RKO (cell line): ENCODE measurements at places on chromosomes 4 and X.

GRCh38 chrX:133911825-133912495 is 73.4 kb downstream of the GPC3 start:
- no peak for DNase-seq

DNA sequence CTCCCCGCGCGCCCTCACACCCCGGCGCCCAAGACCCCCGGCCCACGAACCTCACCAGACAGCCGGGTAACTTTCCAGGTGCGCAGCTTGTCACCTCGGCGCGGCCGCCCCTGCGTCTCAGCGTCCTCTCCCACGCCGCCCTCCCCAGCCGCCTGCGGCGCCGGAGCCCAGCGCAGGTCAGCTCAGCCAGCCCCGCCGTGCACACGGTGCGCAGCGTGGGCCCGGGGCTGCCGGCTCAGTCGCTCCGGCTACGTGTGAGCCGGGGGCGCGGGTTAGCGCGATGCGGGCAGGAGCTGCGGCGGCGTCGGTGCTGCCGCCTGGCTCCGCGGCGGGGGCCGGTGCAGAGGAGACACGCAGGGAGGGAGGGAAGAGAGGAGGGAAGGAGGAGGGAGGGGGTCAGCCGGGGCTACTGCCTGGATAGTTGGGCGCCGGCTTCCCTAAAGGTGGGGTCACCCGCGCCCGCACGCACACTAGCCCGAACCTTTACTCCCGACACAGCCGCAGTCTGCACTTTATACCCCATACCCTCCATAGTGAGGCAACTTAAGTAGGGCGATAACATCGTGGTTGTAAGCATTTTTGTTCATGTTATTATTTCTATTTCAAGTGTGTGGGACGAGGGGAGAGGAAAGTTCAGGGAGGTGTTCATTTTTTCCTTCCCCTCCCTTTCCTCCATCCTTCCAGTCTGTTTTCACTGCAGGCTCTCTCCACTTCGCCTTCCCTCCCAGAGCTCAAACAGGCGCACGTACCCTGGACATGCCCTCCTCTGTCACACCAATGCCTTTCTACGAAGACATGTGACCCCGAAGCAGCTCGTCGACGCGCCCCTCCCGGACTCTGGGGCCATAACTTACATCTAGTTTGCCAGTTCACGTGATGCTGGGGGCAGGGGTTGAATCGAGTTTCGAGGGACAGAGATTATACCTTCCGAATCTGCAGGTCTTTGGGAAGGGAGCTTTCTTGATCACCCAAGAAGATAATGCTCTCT is at the start of gene PRKG2:
PRKG2 (minus strand) TSS at position 342 of the 988 bp plus-strand sequence. CDS start 10,175 bp downstream, outside the sequence.
- DNase-seq, result no peak

- no peak for DNase-seq
Observed at GRCh38 chr4:138751309-138751708, 264.3 kb upstream of the NOCT start.

DNA sequence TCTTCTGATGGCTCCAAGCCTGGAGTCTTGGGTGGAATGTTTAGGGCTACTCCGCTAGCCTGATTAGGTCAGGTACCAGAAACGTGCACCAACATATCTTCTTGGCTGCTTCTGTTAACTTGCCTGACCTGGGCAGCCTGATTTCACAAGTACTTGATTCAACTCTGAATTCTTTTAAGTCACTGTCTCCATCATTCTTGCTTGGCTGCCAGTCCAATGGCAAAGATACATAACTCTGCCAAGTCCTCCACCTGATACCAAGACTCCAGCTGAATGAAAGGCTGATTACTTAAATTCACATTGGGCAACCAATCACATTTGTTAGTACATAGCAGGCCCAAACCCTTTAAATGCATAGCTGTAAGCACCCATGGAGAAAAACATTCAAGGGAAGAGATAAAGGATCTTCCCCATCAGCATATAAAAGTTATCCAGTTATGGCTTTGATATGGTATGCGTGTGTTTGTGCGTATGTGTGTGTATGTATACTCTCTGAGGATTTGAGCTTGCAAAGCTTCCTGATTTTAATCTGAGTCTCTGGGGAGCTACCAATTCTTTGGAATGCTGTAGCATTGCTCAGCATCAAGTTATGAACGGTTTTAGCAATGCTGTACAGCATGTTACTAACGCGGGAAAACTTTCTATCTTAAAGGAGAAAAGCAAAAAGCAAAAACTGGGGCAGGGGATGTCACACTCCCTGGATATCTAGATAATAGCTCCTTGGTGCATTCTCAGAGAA is 917.2 kb downstream of the DMD start:
- DNase-seq, result no peak

DNA sequence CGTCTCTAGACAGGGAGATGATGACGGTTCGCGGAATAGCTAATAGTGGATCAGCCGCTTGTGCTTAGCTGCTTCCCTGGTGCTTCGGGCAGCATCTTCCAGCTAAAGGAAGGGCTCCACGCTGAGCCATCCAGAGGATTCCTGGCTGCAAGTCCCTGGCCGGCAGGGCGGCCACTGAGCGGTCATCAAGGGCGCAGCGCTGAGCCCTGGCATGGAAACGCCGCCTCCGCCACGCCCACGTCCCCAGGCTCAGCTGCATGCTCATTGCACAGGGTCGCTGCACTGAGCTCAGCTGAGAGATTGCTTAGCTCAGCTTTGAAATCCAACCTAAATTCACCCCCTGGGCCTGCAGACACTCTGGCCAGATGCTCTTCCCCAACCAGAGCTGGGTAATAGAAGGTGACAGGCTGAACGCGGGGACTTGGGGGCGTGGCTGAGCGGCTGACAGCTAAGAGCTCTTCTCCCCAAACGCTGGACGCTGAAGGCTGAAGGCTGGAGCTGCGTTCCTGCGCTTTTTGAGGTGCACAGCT is 118.2 kb upstream of the KIT start:
- no peak for DNase-seq

DNA sequence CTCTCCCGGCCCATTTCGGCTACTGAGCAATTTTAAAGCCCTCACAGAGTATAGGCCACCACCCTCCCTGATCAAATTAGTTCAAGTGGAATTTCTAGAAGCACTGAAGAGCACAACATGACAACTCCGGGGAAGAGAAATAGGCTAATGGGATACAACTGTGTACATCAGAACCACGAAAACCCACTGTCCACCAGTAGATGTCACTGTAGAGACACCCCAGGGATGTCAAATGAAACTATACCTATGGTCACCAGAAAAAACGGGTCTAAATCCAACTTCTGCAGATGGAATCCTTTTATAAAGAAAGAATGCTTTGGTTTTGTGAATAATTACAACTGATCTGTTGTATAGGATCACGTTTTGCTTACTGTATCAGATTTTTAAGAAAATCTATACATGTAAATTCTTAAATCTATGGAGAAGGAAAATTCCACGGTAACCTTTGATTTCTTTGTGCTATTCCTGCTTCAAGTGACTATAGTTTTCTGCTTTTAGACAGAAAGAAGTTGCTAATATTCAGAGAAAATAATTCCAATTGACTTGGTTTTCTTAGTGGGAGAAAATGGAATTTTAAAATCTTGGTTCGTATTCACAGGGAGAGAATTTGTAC is 29.5 kb upstream of the MAP3K15 start:
- peak; percentile 57 for DNase-seq

GRCh38 chrX:154368630-154369448 is 5.6 kb downstream of the FLNA start:
- peak; percentile 93 for DNase-seq

DNA sequence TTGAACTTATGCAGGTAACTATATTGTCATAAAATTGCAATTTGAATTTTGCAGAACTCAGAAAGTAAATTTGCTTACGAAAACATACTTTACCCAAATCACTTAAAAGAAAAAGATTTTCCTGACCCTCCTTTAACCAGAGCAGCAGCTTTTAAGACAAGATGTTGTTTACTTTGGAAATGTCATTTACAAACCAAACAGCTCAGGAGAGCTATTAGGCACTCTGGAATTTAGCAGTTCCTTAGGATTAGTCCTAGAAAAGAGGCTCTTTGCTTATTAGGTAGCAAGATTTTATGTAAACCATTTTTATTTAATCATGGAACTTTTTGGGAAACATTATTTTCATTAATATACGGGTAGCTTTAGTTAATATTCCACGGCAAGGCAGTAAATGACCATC is 765.7 kb upstream of the POU3F4 start:
- DNase-seq, result no peak

DNA sequence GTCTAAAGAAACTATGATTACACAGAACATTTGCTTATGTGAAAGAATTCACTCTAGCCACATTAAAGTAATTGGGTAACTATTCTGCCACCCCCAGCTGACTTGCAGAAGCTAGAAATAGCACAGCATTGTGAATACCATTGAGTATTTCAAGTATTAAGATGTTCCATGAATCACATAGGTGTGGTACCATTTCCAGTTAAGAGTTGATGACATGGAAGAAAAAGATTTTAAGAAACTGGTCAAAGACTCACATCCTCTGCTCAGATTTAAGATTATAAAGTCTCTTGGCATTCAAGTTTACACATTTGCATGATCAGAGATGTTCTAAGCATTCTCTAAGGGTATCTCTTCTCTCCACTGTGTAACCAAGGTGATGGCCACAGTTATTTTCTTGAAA is 287.5 kb downstream of the CAMK2D start:
- DNase-seq, result peak; percentile 16

DNA sequence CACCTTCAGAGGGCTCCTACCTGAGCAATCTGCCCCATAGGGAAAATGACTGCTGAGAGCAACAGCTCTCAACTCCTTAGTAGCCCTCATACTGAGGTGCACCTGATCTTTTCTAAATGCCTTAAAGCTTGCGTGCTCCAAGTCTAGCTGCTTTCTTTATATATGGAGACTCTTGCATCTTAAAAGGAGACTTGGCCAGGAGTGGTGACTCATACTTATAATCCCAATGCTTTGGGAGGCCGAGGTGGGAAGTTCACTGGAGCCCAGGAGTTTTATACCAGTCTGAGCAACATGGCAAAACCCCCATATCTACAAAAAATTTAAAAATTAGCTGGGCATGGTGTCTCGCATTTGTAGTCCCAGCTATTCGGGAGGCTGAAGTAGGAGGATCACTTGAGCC is 78.1 kb upstream of the TRIM2 start:
- no peak for DNase-seq

DNA sequence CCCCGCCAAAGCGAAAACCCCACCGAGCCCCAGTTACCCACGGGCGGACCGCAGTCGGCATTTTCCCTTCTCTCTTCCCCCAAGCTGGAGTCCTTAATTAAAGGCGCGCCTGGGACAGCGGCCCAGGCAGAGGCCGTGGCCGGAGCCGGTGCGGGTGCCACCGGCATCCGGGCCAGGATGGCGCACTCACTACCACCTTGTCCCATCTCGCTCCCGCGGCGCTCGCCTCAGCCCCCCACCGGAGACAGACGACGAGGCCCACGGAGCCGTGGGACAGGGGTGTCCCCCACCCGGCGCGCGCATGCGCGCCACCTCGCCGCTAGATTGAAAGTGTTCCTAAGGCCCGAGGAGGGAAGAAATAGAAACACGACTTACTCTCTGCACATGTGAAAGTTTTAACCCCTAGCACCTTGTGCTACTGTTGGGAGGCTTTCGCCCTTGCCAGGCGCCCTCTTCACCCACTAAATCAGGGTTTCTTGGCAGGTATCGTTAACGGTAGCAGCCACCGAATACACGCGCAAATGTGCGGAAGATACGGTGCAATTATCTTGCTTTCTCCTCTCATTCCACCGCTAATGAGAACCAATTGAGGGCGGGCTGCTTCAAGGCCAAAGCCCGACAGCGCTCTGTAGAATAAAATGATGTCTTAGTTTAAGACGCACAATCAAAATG is 64.3 kb upstream of the CCDC160 start:
- DNase-seq, result no peak

DNA sequence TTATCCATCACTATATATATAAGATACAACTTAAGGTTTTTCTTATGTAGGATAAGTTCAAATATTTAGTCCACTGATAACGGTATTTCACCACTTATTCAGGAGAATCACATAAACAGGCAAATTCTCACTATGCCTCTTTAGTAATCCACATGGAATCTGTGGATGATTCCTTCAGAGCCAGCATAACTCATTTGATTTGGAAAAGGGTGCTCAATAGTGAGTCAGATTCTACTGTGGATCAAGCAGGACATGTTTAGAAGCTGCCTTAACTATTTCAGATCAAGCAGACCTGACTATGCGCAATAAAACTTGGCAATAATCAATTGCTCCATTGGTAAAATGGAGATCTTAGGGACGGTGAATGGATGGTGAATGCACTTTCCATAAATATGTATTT is 184.1 kb downstream of the CBR4 start:
- peak; percentile 7 for DNase-seq

GRCh38 chr4:13515268-13515667 is 29.0 kb downstream of the NKX3-2 start:
- DNase-seq, result no peak

DNA sequence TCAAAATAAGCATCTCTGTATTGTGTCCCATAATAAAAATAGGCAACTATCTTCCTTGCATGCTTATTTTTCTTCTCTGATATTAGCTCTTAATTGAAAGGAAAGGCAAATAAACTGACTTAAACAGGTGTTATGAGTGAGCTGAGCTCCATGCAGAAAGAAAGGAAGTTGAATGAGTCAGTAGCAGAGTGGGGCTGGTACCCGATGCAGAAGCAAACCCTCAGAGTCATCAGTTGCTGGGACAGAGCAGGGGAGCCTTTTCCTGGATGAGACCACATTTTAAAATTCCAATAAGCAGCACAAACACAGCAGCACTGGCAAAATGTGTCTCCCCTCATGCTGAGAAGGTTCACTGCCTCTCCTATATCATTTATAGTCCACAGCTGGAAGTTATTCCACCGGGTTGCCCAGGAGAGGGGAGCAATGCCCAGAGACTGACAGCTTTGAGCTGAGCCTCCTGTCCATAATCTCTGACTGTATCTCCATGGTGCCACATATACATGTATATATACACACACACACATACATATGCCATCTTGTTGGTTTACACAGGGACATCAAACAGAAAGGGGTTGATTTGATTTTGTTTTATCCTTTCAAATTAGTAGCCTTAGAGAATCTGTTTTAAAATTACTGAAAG is 274.3 kb upstream of the PPARGC1A start:
- DNase-seq, result no peak

DNA sequence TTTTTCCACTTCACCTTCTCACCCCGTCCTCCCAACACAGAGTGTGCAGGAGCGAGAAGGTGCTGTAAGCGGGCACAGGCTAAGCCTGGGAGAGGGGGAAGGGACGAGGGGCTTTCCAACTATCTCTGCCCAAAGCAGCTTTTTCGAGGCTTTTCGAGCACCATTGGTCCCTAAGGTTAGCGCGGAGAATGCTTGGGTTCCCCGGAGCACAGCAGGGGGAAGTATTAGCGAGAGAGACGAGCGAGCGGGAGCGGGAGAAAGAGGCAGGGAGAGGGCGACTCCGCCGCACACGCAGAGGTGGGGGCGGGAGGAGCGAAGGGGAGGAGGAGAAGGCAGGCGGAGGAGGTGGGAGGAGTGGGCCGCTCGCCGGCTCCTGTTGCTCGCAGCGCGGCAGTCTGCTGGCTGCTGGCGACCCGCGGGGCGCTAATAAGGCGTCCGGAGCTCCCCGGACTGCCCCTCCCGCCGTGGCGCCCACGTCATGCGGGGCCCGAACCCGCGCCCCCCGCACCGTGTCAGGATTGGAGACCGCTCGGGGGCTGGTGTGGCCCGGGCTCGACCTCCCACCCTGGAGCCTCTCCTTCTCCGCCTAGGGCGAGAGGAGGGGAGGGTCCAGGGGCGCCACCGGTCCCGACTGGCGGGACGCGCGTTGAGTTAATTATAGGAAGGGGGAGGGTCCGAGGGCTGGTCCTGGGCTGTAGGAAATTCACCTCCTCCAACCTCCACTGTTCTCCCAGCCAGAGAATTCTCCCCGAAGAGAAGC is at the start of gene ADAMTS3:
ADAMTS3 (minus strand) TSS at position 263 of the 760 bp plus-strand sequence. CDS start 459 bp downstream, outside the sequence.
- no peak for DNase-seq
